ENCODE measurements at places on chromosomes 1 and 21.
A peak's percentile ranks its signal among the peaks of the same experiment; 100 is the strongest.

DNA sequence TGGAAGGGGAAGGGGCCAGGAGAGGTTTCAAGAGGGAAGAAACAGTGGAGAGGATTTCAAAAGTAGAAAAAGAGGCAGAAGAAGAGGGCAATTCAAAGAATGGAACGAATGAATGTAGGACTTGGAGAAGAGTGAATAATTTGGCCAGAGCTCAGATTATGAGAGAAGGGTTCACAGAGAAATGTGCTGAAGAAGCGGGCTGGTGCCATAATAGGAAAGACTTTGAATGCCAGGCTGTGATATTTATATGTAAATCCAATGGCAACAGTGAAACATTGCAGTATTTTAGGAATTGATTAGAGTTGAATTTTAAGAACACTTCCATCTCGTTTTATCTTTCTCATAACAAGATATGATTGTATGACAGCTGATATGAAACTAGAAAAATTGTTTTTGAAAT lies 36.0 kb upstream of the ANGPTL7 start:
- DNase-seq, result no peak

DNA sequence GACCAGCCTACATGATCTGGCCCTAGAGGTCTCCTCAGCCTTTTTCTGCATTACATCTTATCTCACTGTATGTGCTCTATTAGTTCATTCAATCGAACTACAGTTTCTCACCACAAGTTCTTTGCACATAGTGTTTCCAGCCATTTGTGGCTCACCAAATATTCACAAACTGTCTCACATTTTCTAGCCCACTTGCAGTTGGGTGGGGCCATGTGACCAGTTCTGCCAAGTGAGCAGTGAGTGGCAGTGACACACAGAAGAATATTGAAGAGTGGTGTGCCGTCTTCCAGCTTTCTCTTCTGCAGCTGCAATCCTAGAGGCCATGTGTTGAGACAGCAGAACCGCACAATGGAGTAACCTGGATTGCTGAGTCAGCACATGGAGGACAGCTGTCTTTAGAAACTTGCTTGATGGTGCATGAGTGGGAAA lies 103.2 kb upstream of the ZNF644 start:
- DNase-seq, result peak; percentile 32

GRCh38 chr21:29149808-29150425 lies 19.5 kb downstream of the MAP3K7CL start:
- DNase-seq, result no peak

DNA sequence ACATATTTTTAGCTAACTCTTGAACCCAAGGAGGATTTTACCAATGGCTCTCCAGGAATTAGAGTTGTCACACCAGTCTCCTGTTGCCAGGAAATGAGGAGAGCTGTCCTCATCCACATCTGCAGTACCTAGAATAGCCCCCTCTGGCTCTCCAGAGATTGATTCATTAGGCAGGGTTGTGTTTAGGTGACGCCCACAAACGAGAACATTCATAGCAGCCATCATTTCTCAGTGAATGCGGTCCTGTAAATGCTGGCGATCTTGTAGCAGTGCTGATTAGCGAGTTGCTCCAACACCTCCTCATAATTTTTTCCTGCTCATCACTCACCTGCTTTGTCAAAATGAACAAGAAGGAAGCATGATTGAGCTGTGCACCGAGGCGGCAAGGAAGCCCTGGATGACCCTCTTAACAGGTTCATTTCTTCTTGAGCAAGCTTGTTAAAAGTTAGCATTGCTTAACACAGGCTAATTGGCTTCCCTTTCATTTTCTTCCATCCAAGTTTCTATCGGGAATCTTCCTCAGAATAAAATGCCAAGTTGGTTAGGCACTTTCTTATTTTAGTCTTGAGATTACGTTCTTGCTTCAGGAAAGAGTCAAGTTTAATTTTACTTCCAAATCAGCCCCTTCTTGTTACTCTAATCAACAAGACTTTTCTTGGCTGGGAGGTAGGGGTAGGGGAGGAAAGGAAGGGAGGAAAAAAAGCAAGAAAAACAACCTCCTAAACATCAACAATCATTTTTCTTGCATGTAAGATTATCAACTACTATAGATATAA lies 16.5 kb upstream of the KLHDC8A start:
- no peak for DNase-seq

GRCh38 chr1:230614121-230614520 lies 28.2 kb upstream of the COG2 start:
- DNase-seq, result no peak

DNA sequence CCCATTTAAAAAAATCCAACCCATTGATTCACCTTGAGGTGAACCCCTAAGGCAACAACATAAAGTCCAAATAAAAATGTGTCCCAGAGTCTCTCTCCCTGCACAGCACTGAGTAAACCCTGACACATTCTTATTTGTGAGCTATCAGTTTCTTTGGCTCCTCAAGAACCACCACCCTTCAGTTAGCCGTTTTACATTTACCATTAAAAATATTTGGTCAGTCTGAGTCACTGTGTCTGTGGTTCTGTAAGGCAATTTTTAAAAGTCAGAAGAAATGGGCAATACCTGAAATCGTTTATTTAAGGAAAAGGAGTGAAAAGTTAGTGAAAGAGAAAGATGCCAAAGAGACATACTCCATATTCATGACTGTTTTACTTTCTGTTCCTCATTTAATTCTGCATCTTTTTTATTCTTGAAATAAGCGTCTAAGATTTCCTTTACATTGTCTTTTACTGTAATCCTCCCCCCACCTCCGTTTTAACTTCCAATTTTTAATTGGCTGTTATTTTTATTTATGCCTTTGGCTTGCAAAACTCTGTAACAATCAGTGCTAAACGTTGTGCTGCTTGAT lies 91.7 kb upstream of the IVNS1ABP start:
- no peak for DNase-seq

DNA sequence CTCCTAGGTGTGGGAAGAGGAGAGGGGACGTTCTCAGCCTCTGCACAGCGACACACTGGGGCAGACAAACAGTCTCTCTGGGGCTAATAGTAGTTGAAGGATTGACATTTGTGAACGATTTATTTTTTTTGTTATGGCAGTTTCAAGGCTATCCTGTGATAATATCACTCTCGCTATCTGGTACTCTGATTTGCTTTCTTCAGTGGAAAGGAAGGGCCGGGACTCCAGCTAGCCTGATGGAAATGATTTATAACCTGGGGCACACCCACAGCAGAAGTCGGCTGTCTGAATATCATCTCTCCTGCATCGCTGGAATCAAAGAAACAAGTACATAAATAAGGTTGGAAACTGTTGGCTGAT lies 122.7 kb downstream of the KCNN3 start:
- no peak for DNase-seq

DNA sequence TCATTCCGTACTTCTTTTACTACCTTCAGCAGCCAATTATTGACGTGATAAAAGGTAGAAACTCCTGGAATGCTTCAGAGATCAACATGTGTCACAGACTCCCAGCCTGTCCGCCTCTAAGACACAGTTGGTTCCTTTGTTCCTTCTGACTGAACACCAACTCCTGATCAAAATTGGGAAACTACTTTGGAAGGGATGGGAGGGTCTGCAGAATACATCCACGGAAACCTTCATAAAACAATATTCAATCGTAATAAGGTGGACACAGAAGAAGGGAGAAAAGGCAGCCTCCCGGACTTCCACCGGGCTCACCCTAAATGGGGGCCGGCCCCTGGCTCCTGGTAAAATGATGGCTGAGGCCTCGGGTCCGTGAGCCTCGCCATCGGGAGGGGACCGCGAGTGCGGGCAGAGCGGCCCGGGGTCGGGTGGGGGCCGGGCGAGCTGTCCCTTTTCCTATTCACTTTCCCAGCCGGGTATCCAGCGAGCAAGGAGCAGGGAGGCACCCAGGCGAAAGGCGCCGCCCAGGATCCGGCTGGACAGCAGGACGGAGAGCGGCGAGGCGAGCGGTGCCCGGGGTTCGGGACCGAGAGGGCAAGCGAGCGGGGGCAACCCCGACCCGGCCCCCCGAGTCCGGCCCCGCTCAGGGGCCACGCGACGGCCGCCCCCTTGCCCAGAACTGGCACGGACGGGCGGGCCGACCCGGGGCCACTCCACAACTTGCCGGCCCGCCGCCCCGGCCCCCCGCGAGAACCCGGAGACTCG lies 805 bp downstream of the NRIP1 start:
- DNase-seq, result no peak

DNA sequence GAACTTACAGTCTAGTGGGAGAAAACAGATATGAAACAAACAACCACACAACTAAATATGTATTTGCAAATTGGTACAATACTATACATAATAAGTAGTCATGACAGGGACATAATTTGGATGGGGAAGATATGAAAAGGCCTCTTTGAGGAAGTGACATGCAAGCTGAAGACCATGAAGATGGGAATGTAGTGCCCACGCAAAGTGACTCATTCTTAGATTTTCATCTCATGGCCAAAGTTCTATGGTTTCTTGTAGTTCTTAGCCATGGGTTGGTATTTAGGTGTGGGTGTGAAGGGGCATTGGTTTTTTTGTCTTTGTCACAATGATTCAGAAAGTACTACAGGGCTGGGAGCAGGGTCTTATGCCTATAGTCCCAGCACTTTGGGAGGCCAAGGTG lies 105.4 kb upstream of the FAM78B start:
- DNase-seq, result no peak

DNA sequence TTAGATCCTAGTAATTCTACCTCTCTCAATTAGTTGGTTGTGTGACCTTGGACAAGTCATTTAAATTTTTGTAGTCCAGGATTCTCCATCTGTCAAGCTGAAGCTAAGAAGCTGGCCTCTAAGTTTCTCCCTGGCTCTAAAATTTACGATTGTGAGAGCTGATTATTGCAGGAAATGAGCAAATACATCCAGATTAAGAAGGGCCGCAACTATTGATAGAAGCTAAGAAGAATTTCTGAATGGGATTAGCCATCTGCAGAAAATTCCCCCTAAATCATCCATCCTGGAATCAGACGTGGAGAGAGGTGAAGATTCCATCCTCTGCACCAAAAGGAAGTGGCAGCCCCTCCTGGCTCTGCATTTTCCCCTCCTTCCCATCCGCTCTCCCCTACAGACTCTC lies 55.0 kb downstream of the HIVEP3 start:
- DNase-seq, result no peak

- DNase-seq, result no peak
These were observed at the start of gene COL8A2 for GRCh38 chr1:36125129-36125991. COL8A2 (minus strand) TSS chr1:36125222; CDS start chr1:36100242, 24,980 bp downstream.

- no peak for DNase-seq
These were observed 123.2 kb upstream of the HMCN1 start for GRCh38 chr1:185610954-185611353.

GRCh38 chr1:115506518-115506917 lies 135.3 kb upstream of the VANGL1 start:
- DNase-seq, result no peak

GRCh38 chr1:53524428-53525375 lies 65.5 kb downstream of the DMRTB1 start:
- DNase-seq, result no peak

DNA sequence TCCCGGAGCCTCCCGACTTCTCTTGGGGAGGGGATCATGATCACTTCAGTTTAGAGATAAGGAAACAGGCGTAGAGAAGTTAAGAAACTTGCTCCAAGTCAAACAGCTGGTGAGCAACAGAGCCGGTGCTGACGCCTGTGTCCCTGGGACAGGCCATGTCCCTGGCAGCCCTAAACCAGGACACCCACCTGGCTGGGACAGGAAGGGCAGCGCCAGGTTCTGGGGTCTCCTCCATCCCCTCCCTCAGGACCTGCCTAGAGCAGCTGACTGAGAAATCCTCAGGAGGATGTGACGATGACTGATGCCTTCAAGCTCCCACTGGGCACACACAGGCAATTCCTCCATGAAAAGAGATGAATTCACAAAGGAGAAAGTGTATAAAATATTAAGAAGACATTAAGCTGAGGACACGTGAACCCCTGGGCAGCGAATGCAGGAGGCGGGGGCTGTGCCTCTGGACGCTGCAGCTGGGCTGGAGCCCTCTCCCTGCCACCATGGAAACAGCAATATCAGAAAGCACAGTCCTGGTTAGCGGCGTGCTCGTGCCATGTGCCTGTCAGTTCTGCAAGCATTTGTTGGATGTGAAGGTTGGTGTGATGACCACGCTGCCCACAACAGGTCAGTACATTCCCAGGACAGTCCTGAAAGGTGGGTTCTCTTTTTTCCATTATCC lies 40.1 kb upstream of the C1orf174 start:
- no peak for DNase-seq

- DNase-seq, result no peak
These were observed 20.9 kb downstream of the UQCRHL start for GRCh38 chr1:15786581-15786980.

- no peak for DNase-seq
These were observed 154.5 kb upstream of the ADGRL4 start for GRCh38 chr1:79161077-79161476.

- no peak for DNase-seq
These were observed 159.1 kb downstream of the EDEM3 start for GRCh38 chr1:184595596-184595995.

DNA sequence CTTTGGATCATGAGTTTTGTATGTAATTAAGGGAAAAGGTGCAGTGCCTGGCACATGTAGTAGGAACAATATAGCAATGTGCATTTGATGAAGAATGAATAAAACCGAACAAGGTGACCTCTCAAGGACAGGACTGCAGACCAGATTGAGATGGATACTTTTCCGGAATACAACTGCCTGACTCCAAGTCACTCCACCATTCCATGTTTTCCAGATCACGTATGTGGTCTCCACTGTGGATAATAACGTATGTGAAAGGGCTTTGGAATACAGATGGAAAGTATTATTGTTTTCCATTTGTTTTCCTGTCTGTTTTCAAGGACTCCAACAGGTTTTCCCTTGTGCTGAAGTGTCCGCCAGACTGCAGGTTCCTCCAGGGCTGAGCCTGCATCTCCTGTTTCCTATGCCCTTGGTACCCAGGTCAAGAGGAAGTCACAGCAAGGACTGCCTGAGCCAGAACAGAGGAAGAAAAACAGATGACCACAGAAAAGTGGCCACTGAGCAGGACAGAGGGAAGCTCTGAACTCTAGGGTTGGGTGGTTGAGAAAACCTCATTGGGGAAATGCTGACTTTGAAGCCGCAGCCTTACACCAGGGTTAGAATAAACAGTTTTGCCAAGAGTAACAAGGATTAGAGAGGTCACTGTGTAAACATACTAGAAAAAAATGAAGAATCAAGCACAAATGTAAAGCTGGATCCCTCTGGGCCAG lies 4.0 kb downstream of the CFAP45 start:
- no peak for DNase-seq

DNA sequence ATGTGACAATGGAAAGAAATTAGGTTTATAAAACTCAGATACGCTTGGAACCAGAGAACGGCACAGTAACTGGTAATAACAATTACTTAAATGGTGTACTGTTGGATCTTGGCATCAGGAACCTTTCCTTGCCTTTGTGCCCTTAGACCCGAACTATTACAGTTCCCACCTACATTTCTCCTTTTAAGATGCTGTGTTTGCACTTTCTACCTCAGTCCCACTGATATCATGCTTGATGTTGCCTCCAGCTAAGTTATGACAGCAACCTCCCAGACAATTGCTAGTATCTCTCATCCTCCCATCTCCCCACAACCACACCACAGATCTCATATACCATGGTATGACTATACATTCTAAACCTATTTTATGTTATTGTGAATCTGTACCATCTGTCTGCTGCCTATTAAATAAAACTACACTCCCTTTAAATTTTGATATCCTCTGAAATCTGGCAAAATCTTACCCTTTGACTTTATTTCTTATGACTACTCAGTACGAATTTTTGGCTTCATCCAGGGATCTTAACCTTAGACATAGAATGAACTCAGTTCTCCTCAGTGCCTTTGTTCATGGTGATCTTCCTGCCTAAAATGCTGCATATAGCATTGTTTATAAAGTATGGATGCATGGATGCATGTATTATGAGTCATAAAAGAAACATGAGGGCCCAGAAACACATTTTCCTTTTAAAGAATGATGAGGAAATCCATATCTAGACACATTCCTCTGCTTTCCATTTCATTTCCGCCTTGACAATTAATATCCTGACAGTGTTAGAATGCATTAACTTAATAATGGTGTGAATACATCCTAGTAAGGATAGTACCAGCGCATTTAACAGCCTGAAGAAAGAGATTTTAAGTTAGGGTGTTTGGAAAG lies 64.1 kb downstream of the LRRC8D start:
- no peak for DNase-seq

Data from stimulated activated CD4-positive, alpha-beta T cell treated with anti-CD3 and anti-CD28 coated beads, Interleukin-2, amount 100 ng/mL, for 48 hours (primary cell).